ENCODE measurements at places on chromosomes 5 and 9. TPM values are rescaled to one million over a fixed set of nuclear protein-coding genes. Genes with fewer than 3 reads are reported as not detected.
A peak's percentile ranks its signal among the peaks of the same experiment; 100 is the strongest.

F12 gene
- total RNA-seq: 1.4 TPM

GRCh38 chr9:74496406-74496805 lies 729 bp upstream of the RORB start:
- DNase-seq: no peak

NOXA1 gene
- 8.0 TPM for total RNA-seq

- no peak for DNase-seq
Measured at GRCh38 chr9:79008916-79009315, 562.8 kb upstream of the TLE4 start.

DNA sequence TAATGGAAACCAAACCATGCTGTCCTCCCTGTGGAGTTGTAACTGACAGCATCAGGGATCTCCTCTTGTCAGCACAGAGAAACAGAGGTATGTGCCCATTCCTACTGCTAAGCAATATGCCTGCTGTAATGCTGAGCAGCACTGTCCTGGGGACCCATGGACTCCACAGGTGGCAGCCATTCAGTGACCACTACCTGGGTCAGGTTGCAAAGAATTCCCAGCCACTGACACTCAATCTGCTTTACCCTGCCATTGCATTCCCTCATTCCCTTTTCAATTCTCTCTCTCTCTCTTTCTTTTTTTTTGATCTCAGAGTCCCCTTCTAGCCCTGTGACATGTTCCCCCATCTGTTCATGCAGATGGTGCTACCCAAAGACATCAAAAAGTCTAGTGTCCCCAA lies 104.1 kb downstream of the GABRB2 start:
- no peak for DNase-seq

ABLIM3 gene
- 22.2 TPM for total RNA-seq

DNA sequence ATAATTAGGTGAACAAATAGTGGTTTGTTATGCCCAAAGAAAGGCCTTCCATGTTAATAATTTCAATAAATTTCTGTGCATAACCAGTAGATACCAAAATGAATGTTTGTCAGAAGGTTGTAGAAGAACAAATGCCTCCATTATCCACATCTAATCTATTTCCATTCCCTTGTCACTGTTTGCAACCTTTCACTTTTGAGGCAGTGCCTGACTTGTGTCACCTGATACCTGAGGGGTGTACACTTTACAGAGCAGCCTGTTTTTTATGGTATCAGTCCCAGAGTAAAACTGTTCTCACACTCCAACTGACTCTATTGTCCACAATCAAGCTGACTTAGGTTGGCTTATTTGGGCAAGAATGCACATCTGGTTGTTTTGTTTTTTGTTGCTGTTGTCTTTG lies 40.1 kb downstream of the FREM1 start:
- no peak for DNase-seq

- DNase-seq: no peak
Measured at GRCh38 chr9:69771775-69772418, 12.1 kb upstream of the PTAR1 start.

PCDHB5 gene
- total RNA-seq: 22.4 TPM

GRCh38 chr9:101587332-101588043 lies 7.3 kb downstream of the PPP3R2 start:
- no peak for DNase-seq

RORB gene
- 2.4 TPM for total RNA-seq

GRCh38 chr5:74510476-74511075 lies 130.0 kb downstream of the ENC1 start:
- no peak for DNase-seq

PCDHGA7 gene
- 13.6 TPM for total RNA-seq

DNA sequence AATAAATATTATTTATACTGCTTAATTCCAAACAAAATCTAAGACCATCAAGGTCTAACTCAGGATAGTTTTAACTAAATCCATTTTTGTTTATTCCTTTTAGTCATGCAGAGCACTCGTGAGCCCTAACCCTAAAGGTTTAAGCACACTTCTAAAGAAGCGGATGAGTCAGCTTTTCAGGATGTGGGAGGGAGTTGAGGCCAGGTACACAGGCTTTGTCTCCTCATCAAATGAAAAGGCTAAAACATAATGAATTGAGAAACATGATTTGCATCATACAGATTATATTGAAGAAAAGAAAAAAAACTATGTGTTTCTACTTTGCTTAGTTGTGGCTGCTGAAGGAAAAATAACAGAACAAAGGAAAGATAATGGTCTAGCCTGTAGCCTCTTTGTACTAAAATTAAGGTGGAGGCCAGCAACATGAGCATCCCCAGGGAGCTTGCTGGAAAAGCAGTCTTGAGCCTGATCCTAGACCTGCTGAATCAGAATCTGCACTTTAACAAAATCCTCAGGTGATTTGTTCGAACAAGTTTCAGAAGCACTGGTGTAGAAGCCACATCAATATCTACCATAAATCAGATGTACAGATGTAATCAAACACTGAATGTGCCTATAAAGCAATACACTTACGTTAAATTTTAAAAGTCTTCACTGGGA lies 21.1 kb upstream of the ISCA1 start:
- DNase-seq: no peak

IL17B gene
- not detected for total RNA-seq

DNA sequence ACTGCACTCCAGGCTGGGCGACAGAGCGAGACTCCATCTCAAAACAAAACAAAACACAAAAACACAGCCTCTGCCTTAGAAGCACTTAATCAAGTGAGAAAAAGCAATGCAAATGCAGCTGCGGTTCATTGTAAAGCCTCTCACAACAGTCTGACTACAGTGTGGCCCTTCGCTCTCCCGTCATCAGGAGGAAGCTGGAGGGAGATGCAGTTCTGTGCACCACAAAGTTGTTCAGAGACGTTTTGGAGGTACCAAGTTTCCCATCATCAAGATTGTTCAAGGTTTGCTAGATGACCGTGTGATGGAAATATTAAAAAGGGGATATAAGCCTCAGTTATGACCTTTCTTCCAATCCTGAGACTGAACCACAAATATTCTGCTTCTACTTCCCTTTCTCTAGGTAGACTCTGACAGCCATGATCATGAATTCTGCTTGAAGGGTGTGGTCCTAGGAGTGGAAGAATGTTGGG lies 40.9 kb downstream of the SEC61B start:
- DNase-seq: no peak

NKD2 gene
- total RNA-seq: 126 TPM

- DNase-seq: peak; percentile 82
Measured at GRCh38 chr5:1009359-1010180, 968 bp downstream of the NKD2 start.

- DNase-seq: no peak
Measured at GRCh38 chr9:4417578-4418325, 72.5 kb upstream of the SLC1A1 start.

DNA sequence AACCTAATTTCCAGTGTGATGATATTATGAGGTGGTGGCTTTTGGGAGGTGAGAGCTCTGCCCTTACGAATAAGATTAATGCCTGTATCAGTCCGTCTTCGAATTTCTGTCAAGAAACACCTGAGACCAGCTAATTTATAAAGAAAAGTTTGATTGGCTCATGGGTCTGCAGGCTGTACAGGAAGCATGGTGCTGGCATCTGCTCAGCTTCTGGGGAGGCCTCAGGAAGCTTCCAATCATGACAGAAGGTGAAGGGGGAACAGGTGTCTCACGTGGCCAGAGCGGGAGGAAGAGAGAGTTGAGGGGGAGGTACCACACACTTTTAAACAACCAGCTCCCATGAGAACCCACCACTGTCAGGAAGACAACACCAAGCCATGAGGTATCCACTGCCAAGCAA lies 46.9 kb downstream of the C9orf50 start:
- no peak for DNase-seq

SLC28A3 gene
- 0.15 TPM for total RNA-seq

GRCh38 chr5:90338712-90339372 lies 70.7 kb downstream of the CETN3 start:
- DNase-seq: no peak

DNA sequence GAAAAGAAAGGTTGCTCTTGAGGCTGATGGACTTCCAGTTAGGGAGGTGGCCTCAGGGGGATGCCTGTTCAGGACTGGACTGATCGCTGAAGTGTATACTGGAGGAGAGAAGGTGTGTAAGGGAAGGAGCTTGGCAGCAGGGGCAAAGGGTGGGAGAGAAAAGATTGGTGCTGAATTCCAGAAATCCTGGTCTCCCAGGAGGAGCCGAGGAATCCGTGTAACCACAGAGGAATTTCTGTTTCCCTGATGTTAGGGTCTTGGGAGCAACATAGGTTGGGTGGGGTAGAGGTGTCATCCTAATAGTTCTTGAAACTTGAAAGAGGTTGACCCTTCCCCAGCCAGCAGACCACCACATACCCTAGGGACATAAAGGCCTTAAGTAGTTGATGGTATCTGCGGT lies 88.9 kb upstream of the PTPN3 start:
- no peak for DNase-seq

DNA sequence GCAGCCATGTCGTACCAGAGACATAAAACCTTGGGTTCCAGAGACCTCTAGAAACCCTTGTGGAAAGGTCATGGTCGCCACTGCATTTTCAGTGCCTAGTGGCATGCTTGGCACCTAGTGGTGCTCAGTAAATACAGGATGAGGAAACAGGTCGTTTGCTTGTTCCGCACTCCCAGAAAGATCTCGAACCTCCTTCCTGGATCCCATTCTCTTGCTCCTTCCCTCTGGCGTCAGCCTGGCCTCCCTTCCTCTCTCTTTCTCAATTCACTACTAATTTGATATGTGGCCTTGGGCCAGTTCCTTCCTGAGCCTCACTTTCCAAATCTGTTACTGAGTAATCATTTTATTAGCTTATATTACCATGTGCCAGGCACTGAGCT lies 4.4 kb downstream of the NDST1 start:
- no peak for DNase-seq

- DNase-seq: no peak
Measured at GRCh38 chr5:76449606-76450005, 46.5 kb downstream of the IQGAP2 start.

PALM2AKAP2 gene
- 27.2 TPM for total RNA-seq

NUTM2F gene
- not detected for total RNA-seq

Measured in upper lobe of left lung (tissue), 6 donors.